ENCODE measurements at places on chromosomes 4 and X.

DNA sequence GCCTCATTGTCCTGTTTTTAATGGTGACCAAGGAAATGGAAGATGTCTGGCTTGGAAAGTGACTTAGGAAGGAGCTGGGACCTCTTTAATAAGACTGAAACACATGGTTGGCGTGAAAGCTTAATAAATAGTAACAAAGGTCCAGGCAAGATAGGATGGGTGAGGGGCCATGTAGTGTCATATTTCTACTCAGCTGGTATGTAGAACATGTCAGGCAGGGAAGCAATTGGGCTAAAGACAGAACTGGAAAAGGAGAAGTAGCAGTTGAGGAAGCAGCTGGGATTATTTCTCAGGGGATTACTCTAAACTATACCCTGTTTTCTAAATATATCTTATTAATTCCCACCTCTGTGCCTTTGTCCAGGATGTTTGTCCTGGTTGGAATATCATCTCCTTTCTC, 18.6 kb downstream of the ITGB1BP2 start:
- no peak for DNase-seq

GRCh38 chr4:168641811-168642140, 144.9 kb downstream of the PALLD start:
- DNase-seq: no peak

- no peak for DNase-seq
Observed at GRCh38 chrX:149121206-149121920, 383.7 kb downstream of the IDS start.

DNA sequence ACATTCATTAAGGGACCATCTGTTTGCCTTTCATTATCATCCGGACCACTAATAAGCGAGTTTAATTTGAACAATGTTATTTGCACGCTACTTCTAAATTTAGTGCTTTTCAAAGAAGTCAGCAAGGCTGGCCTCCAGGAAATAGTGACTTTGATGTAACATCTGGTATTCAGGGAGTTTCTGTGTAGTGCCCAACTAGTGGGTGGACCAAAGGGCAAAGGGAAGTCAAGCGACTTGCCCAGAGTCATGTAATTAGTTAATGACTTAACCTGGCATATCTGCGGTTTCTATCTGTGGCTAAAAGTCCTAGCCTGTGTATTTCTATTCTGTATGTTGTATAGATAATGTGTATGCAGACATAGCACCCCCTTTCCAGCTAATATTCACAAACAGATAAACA, 56.3 kb upstream of the LCORL start:
- no peak for DNase-seq

DNA sequence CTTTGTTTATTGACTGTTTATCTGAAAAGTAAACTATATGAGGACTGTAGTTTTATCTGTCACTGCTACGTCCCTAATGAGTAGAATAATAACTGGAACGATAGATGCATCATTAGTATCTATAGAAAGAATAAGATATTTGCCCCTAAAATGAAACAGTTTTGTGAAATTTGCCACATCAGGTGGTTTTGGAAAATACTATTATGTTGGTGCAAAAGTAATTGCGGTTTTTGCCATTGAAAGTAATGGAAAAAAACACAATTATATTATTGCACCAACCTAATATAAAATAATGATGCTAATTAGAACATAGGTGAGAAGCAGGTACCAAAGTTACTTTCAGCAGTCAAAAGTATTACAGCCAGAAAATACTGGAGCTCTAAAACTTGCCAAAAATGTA, 158.3 kb downstream of the PABPC4L start:
- no peak for DNase-seq

- no peak for DNase-seq
Observed at GRCh38 chr4:24896056-24896455, 16.8 kb downstream of the CCDC149 start.

GRCh38 chr4:8689741-8690140, 97.2 kb downstream of the CPZ start:
- DNase-seq: no peak

GRCh38 chr4:10403633-10404445, 53.4 kb downstream of the ZNF518B start:
- no peak for DNase-seq

GRCh38 chrX:11765449-11765848, 7.4 kb downstream of the MSL3 start:
- no peak for DNase-seq

- DNase-seq: no peak
Observed at GRCh38 chr4:2353222-2354107, 65.0 kb downstream of the ZFYVE28 start.

DNA sequence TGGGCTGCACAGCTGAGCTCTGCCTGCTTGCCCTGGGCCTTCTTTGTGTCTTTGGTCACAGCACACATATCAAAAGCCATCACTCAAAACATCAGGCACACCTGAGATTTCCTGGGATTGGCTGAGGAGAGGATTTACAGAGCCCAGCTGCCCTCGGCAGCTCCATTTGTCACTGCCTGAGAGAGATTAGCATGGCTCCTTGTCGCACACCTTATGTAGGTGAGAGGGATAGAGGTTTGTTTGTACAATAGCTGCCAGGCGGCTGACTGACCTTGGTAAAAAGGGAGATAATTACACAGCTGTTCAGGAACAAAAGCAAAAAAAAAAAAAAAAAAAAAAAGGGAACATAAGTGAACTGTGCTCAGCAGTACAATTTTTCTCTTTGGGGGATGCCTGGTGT, 63.2 kb downstream of the MGST2 start:
- DNase-seq: no peak

DNA sequence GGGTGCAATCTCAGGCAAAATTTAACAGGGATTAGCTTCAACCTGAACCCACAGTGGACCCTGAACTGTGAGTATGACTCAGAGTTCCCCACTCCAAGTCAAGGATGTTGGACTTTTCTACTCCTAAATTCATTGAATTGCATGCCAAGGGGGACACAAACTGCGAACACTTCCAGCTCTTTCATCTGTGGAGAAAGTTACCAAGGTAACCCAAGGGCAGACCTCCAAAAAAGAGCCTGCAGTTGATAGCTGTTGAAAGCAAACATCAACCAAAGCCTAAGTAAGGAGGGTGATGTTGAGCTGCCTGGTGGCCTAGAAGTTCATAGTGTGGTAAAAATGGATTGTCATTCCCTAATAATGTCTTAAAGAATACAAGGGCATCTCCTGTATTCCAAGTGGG, 1242.9 kb downstream of the C4orf33 start:
- no peak for DNase-seq

DNA sequence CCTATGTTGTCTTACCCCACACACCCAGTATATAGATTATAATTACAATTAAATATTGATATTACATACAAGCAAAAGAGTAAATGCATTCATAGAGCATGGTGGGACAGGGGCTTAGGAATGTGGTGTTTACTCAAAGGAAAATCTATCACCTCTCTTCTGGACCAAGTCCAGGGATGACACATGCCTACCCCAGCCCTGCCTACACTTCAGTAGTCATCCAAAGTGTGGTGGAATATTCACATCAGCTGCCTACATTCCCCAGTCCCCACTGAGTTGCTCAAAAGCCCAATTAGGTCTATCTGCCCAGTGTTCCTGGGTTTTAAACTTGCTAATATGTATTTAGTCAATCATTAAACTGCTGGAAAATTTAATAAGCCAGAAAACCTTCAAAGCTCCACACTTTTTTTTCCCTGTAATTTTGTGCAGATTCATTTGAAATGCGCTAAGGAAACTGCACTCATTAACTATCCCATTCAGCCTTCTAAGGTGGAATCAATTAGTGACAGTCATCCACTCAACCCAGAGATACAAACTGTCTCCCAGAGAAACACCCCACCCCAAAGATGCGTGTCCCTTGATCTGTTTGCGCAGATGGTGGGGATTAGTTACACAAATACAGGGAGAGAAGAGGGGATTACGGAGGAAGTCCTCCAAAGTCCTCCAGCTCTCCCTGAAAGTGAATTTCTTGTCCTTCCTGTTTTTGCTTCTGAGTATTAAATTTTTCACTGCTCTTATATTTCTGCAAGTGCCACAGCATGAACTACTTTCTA, 91.7 kb upstream of the KDR start:
- no peak for DNase-seq

DNA sequence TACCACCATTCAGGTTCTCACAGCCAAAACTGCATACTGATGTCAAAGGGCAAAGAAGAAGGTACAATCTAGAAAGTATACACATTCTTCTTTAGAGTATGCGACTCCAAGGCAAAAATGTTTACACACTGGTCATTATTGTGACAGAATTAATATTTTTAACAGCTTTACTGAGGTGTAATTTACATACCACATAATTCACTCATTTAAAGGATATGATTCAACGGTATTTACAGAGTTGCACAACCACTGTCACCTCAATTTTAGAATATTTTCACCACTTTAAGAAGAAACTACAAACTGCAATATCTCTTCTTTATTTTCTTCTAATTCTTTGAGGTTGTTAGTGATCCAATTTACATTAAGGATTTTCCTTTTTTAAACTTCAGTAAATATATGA, 325.4 kb upstream of the SMIM31 start:
- DNase-seq: no peak

DNA sequence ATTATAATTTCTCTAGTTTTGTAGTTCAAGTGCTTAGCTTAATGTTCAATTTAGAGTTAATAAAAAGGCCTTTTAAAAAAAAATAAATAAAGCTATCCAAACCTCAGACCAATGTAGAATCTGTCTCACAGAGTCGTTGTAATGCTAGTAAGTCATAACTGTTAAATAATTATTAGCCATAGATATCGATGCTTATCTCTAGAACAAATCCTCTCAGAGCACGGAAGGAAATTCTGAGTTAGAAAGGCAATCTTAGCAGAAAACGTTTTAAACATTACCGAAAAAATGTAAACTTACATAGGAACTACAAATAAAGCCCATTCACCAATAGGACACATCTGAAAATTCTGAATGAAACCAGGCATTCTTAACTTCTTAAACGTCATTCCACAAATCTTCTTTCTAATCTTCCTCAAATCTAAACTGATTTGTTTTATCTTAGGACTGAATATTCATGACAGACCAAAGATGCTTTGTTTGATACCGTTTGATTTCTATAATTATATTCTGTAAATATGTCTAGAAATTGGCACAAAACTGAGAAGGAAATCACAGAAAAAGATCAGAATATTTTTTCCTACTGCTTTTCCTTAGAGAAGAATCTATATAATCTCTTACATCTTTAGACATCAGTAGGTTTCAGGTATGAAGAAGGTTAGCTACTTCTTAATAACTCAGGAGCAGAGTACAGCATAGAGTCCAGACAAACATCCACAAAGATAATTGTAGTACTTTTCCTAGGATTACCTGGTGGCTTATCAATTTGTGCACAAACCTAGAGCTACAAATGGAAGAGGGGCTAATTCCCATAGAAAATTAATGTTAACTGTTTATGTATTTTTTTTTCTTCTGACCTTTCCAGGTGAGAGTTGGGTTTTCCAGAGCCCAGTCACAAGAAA, 140.7 kb downstream of the BTC start:
- DNase-seq: no peak

DNA sequence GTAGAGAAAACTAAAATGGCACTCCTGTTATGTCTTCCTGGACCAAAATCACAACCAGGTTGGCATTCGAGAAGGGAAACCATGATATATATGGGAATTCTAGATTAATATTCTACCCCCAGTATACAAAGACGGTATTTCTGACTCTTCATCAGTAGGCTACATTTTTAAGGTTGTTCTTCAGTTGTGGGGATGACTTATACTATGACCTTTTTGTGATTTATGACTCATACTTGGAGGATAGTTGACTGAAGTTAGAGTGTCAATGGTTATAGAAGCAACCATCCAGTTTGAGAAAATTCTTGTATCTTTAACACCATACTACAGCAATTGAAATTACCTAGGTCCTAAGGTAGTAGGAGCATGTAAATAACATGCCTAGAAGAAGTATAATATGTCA, 49.8 kb upstream of the CYSLTR1 start:
- DNase-seq: no peak

- no peak for DNase-seq
Observed at GRCh38 chr4:16082426-16083240, 1.2 kb downstream of the PROM1 start.

- DNase-seq: no peak
Observed at GRCh38 chrX:41931591-41931990, 8.2 kb upstream of the CASK start.

- no peak for DNase-seq
Observed at GRCh38 chr4:169761846-169762245, 4.1 kb upstream of the HPF1 start.

DNA sequence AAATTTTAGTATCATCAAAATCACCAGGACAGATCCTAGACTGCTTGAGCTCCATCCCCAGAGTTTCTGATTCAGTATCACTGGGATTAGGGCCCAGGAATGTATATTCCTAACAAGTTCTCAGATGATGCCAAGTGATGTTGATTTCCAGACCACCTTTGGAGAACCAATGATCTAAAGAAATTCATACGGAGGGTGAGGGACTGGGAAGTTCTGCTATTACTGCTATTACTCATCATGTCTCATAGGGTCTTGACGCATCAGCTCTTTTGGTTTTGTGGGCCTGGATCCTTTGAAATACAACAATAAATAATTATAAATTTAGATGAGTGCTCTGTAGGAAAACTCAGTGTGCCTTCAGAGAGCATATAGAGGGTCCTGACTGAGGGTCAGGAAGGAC, 59.8 kb upstream of the LGI2 start:
- DNase-seq: no peak

DNA sequence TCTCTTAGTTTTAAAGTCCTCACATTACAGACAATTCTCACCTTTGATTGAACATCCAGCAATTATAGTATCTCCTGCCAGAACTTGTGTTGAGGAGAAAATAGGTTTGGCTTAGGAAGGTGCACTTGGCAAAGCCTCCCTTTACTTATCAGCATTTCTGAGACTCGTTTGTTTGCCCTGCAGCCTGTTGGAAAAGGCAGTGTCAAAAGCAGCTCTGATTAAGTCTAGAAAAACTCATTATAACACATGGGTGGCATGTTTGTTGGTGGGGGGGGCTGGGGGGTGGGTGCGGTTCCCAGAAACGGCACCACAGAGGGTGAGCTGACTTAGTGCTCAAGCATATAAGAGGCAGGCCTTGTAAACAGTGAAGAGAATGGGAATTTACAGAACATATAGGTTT, 21.7 kb upstream of the PUDP start:
- no peak for DNase-seq

GRCh38 chrX:45513042-45513441, 312.4 kb upstream of the DIPK2B start:
- DNase-seq: no peak

- DNase-seq: no peak
Observed at GRCh38 chrX:48938721-48939425, 18.5 kb downstream of the OTUD5 start.

DNA sequence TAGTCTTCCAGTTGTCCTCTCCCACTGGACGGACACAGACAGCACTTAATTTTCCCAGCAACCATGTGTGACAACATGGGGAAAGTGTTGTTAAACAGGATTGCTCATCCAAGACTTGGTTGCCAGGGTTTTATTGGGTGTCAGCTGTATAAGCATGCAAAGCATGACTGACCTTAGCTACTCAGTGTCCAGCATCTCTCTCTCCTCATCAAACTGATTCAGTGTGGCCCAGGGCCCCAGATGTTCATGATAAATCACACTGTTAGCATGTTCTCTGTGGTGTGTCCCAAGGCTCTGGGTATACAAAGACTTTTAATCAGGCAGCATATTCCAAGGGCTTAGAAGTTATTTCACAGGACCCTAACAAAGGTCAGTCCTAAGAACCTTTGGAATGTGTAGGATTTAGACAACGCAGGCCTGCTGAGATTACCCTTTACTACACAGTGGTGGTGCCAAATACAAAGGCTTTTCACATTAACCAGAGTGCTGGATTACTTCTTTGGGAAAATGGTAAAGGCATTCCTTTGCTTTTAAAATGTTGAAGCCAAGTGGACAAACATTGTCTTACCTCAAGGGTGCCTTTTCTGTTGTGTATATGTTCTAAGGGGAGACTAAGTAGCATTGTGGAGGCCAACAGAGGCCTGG, 213.3 kb downstream of the GLUD2 start:
- DNase-seq: no peak

- DNase-seq: no peak
Observed at GRCh38 chrX:40012868-40013265, 84.9 kb downstream of the BCOR start.
